ENCODE measurements at places on chromosomes 11 and 22.
A peak's percentile ranks its signal among the peaks of the same experiment; 100 is the strongest.

DNA sequence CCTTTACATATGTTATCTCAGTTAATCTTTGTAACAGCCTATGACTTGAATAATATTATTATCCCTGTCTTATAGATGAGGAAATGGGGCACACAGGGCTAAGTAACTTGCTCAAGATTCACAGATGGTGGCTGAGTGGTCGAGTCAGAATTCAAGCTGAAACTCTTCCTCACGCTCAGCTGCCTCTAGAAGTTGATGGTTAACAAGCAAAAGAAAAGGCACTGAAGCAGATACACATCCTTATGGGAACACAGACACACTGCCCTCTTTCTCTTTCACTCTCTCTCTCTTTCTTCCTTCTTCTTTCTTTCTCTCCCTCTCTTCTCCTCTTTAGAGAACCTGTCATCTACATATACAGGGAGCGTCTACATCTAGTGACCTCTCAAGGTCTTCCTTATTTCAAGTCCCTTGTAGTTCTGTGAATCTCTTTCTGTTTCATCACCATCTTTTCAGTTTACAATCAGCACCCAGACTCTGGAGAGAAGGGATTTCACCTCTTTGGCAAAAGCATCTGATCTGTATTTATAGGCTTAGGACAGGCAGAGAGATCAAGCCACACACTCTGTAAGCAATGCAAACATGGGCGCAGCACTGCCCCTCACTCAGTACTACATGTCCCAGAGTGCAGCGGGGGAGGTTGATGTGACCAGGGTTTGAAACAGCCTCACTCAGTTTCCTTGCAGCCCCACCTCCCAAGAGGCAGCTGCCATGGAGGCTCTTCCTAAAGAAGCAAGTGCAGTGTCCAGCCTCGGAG, 75.7 kb downstream of the GRAMD1B start:
- DNase-seq = no peak

DNA sequence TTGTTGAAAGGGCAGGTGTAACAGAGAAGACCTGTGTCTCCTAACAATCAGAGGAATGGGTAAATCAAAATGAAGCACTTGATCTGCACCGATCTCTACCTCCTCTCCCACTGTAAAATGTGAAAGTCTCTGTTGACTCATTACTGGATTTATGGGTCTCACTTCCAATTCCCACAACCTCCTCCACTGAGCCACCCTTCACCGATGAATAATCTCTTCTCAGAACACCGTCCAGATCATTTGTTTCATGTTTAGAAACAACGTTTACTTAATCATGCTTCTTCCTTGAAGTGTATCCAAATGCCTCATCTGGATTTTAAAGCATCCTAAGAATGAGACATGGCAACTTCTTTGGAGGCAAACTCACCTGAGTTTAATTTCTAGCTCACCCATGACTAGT, 643.6 kb downstream of the ETS1 start:
- DNase-seq = no peak

GRCh38 chr11:65557280-65558001, 718 bp downstream of the LTBP3 start:
- no peak for DNase-seq

GRCh38 chr22:36134182-36134581, 26.4 kb downstream of the APOL3 start:
- no peak for DNase-seq

DNA sequence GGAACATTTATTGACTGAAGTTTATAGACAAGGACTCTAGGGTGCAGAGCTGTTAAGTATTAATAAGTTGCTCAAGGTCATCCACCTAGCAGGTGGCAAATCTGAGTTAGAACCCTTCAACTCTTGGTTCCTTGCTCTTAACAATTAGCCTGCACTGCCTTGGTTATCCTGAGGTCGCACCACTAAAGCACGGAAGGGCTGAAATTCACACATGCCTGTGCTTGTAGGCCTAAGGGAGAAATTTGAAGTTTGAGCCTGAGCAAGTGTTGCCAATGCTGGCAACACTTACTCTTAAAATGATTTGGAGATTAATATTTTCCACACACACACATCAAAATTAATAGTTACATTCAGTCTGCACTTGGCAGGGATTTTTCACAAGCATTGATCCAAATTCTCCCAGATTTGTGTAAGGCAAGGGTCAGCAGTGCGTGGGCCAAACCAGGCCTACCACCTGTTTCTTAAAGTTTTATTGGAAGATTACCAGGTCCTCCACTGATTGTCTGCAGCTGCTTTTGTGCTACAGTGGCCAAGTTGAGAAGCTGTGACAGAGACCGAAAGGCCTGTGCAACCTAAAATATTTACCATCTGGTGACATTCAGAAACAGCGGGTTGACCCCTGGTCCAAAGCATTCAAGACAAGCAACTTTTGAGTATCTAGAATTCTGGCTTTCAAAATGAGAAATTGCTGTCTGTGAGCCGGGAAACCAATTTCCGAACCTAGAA, 16.3 kb downstream of the APOL5 start:
- DNase-seq = no peak

- no peak for DNase-seq
Measured at GRCh38 chr11:117273550-117274289, 17.4 kb upstream of the BACE1-AS start.

DNA sequence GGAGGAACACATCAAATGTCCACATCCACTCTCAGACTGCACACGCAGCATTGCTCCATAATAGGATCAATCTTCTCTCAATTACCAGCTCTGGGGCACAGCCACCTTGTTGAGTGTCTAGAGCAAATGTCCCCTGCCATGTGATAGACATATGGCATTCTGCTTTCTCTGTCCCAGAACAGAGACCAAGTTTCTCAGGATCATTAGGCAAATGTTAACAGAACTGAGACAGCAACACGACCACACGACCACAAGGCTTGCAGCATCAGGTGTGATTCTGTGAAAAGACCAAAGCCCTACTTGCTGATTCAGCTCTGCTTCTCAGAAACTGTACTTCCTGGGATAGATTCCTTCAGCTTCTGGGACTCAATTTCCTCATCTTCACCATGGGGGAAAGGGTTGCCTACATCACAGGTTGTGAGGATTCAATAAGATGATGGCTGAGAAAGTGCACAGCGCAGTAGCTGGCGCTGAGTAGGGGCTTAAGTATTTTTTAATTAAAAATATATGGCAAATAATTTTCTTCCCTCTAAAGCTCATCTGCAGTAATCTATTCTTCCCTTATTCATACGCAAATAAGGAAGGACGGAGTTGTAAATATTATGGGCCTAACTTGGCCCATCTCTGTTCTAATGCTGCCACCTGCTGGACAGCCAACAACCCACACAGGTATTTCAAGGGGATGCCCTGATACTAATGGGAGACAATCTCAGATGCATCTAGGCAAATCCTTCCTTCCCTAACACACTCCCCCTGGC, 54.3 kb upstream of the USP47 start:
- peak; percentile 46 for DNase-seq

DNA sequence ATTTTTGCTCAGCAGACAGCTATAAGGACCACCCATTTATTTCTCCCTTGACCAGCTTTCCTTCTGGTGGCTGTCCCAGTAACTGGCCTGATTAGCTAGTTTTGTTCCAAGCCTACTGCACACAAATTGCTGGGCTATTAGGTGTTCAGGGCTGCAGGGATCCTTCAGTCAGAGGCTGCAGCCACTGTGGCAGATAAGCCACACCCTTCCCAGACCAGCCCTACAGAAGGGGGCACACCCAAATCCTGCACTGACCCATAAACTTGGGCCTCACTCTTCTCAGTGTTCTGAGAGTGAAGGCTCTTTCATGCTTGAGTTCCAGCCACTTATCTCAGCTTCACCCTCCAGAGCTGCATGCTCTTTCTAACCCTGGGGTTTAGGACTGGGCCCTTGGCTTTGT, 200.0 kb downstream of the AASDHPPT start:
- no peak for DNase-seq

- DNase-seq = no peak
Measured at GRCh38 chr11:114651145-114651718, 27.1 kb upstream of the NXPE2 start.

DNA sequence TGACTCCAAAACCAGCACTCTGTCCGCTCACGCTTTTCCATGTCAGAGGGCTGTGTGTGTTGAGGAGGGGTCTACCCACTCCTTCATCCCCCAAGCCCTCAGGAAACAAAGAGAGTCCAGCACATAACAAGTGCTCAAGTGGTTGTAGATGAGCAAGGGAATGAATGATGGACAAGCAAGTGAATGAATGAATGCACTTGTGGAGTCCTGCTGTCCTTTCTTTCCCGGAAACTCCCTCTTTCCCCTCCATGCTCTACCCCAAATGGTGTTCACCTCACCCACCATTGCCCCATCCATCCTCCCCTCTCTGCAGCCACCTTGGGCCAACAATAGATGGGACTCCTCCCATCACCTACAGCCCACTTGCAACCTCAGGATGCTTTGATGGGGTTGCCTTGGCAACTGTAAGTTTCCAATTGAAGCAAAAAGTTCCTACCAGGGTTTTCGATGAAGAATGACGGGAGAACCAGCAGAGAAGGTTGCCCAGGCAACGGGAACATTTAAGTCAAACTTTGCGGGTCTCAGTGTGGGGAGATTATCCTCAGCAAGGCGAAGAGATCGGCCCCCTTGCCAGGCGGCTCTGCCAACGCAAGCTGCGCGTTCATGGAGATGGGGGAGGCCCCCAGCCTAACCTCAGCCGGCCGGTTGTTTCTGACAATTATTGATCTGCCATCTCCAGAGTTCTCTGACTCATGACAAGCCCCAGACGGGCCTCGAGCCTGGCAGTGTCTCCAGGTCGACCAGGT, 51.1 kb downstream of the MCM5 start:
- DNase-seq = no peak

DNA sequence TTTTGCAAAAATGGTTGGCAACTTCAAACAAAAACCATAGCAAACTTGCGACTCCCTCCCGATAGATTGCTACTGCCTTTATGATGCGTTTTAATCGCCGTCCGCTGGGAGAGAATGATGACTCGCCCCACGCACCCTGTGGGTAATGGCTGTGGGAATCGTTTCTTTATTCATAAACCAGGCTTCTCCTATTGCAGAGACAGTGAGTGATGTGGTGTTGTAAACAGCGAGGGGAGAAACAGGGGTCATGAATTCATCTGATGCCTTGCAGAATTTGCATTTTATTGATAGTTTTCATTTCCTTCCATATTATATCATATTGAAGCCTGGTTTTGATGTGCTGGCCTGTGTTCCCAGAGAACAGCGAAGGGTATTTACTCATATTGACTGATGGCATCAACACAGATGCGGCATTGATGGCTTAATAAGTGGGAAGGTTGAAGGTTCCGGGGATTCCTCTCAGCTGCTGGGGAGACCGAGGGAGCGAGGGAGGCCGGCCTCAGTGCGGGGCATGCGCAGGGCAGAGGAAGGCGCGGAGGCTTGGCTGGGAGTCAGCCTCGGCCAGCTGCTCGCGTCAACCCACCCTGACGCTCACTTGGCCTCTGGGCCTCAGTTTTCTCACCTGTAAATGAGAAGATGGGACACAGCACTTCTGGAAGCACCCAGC, 41.3 kb downstream of the ARHGAP8 start:
- DNase-seq = no peak

DNA sequence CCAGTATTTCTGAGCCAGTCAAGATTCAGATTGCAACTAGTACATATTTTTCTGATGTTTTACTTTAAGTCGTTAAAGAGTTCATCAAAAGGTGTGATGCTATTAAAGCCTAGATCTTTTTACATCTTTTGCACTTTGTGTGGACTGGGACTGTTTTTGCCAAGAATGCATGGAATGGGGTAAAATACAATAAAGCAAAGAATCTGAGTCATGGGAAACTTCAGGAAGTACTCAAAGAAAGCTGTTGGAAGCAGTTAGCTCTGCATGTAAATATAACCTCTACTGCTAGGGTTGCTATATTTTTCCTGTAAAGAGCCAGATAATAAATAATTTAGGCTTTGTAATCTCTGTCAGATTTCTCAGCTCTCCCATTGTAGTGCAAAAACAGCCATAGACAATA, 20.9 kb downstream of the ATXN10 start:
- DNase-seq = no peak

DNA sequence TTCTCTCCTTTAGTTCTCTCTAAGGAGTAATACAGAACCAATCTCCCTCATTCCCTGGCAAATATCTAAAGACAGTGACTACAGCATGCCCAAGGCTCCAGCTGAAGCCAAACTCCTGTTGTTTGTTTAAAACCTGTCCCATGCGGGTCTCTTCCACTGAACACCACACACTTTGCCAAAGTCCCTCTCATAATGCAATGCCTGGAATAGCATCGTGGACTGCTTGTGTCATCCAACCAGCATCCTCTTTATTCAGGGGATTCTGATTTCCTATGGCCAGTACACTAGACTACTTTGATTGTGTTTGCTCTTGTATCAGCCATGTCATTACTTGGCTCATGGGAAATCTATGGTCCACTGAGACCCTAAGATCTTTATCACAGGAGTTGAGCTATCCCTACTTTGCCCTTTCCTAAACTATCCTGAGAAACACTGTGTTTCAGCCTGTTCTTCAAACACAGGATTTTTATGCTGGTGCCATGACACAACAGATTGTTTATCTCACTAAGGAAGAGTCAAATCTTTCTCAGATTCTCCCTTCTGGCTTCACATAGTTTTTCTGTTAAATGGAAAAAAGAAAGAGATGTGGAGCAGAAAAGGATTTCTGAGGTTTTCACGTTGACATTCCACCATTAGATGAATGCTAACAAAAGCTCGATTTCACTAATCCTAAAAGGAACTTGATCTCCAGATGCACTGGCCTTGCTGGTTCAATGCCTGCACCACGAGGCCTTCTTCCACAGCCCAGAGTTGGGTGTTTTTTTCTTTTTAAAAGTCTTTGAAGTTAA, 15.9 kb upstream of the IRAG1 start:
- DNase-seq = no peak

DNA sequence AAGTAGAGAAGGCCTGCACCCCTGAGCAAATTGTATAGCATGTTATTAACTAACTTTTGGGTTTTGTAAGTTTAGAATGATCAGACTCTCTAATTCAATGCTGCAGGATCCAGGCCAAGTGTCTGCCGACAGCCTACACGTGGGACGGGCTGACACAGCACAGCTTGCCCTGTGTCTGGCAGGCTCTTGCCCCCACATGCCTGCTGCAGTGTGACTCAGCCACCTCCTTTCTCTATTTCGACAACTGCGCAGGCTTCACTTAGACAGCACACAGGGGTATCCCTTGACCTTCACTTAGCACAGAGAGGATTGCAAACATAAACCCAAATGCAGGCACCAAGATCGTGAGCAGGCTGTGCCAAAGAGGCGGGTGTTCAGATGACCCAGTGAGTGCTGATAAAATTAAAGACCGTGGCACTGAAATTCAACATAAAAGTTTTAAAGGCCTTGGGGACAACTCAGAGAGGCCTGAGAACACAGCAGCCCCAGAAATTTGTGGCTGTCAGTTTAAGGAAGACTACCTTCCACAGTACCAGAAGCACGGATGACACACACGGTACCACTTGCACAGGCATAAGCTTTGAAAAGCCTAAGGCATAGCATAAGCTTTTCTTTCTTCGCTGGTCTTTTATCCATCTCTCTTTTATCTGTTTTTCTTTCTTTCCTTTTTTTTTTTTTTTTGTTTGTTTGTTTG, 37.8 kb downstream of the SCN3B start:
- DNase-seq = no peak

DNA sequence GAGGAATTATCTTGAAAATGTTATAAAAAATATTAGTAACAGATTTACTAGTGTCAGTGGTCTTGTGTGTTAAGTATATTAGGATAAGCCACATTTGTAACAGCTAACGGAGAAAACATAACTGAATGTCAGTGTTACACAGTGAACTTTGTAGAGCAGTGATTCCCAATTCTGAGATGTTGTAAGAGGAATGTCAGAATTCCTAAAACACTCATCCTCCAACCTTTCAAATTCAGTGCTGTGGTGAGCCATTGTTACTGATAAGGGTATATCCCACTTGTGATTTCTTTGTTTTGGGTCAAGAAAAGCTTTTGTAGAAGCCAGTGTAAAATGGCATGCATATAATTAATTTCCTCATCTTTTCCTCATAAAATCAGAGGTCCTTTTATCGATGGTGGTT, 61.9 kb downstream of the ARHGEF12 start:
- no peak for DNase-seq

- DNase-seq = no peak
Measured at GRCh38 chr11:55401011-55401410, 33.2 kb downstream of the OR4A15 start.
